G401 (cell line): ENCODE measurements at places on chromosomes 16 and 17. TPM values are rescaled to one million over a fixed set of nuclear protein-coding genes. Genes with fewer than 3 reads are reported as not detected.

Gene ABCC6
- total RNA-seq: 3.1 and 12.8 TPM in 2 replicates

Gene FBXW10B
- not detected in 2 replicates for total RNA-seq

DNA sequence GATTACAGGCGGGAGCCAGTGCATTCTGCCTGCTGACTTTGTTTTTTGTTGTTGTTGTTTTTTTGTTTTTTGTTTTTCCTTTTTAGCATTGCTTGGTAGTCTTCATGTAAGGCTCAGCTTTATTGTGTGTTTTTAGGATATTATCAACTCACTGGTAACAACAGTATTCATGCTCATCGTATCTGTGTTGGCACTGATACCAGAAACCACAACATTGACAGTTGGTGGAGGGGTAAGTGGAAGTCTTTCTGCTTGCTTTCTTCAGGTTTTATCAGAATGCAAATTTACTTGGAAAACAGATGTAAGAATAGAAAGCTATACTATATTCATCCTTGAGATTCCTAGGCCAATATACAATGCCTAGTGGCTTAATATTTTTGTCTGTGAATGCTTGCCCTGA lies 3.3 kb upstream of the CMTM1 start:
- no peak for DNase-seq

Gene FBXO39
- total RNA-seq: not detected in 2 replicates
